ENCODE measurements at places on chromosomes 2 and 18. TPM values are rescaled to one million over a fixed set of nuclear protein-coding genes. Genes with fewer than 3 reads are reported as not detected.

The CDKL4 gene
- 7.5 TPM for total RNA-seq

The SPDYA gene
- 7.1 TPM for total RNA-seq

The GCKR gene
- total RNA-seq, result 0.11 TPM

The FN1 gene
- total RNA-seq, result 1,853 TPM

The FBLN7 gene
- 4.4 TPM for total RNA-seq

The SP140 gene
- total RNA-seq, result 1.8 TPM

The COLEC11 gene
- total RNA-seq, result 2.9 TPM

The IL36A gene
- total RNA-seq, result not detected

The NPC1 gene
- 30.5 TPM for total RNA-seq

The KCNG3 gene
- 0.53 TPM for total RNA-seq

The PIAS2 gene
- 75.4 TPM for total RNA-seq

The IL36B gene
- not detected for total RNA-seq

The MAPRE2 gene
- 21.7 TPM for total RNA-seq

The MFSD2B gene
- 0.85 TPM for total RNA-seq

The FABP1 gene
- total RNA-seq, result not detected

The CNDP2 gene
- 44.0 TPM for total RNA-seq

The SMARCAL1 gene
- 18.9 TPM for total RNA-seq

The FBXO48 gene
- total RNA-seq, result 1.2 TPM

The SERPINB3 gene
- total RNA-seq, result 0.16 TPM

The MRO gene
- total RNA-seq, result 1.2 TPM

The RAPGEF4 gene
- total RNA-seq, result 22.9 TPM

The CGREF1 gene
- total RNA-seq, result 4.1 TPM

The MC2R gene
- total RNA-seq, result not detected

The ASAP2 gene
- total RNA-seq, result 34.8 TPM

The CD28 gene
- 6.1 TPM for total RNA-seq

The NOSTRIN gene
- total RNA-seq, result 30.9 TPM

The TCF23 gene
- total RNA-seq, result 0.85 TPM

The SALL3 gene
- 2.2 TPM for total RNA-seq

The LRP1B gene
- 13.3 TPM for total RNA-seq

The M1AP gene
- total RNA-seq, result 0.21 TPM

The ALPI gene
- total RNA-seq, result not detected

The RSAD2 gene
- total RNA-seq, result 11.1 TPM

The DSEL gene
- 49.3 TPM for total RNA-seq

The CAPN14 gene
- total RNA-seq, result 0.42 TPM

The GAD1 gene
- total RNA-seq, result 0.85 TPM

The SF3B6 gene
- 139 TPM for total RNA-seq

The PLEK gene
- 12.4 TPM for total RNA-seq

The ACAA2 gene
- 45.4 TPM for total RNA-seq

The LDLRAD4 gene
- 52.3 TPM for total RNA-seq

The STPG4 gene
- total RNA-seq, result not detected

The PDE1A gene
- total RNA-seq, result 49.9 TPM

The FAM237A gene
- total RNA-seq, result not detected

The ADAM23 gene
- 7.4 TPM for total RNA-seq

The CRACDL gene
- 2.4 TPM for total RNA-seq

The CRIM1 gene
- 78.0 TPM for total RNA-seq

The SLC4A5 gene
- 3.8 TPM for total RNA-seq

The PRSS56 gene
- total RNA-seq, result not detected

The NT5C1B gene
- total RNA-seq, result not detected

The DPYSL5 gene
- 1.2 TPM for total RNA-seq

All from urinary bladder (tissue), 4 donors.